Bronchial epithelial cell (primary cell): ENCODE measurements at places on chromosomes 3 and 15.
A peak's percentile ranks its signal among the peaks of the same experiment; 100 is the strongest.

DNA sequence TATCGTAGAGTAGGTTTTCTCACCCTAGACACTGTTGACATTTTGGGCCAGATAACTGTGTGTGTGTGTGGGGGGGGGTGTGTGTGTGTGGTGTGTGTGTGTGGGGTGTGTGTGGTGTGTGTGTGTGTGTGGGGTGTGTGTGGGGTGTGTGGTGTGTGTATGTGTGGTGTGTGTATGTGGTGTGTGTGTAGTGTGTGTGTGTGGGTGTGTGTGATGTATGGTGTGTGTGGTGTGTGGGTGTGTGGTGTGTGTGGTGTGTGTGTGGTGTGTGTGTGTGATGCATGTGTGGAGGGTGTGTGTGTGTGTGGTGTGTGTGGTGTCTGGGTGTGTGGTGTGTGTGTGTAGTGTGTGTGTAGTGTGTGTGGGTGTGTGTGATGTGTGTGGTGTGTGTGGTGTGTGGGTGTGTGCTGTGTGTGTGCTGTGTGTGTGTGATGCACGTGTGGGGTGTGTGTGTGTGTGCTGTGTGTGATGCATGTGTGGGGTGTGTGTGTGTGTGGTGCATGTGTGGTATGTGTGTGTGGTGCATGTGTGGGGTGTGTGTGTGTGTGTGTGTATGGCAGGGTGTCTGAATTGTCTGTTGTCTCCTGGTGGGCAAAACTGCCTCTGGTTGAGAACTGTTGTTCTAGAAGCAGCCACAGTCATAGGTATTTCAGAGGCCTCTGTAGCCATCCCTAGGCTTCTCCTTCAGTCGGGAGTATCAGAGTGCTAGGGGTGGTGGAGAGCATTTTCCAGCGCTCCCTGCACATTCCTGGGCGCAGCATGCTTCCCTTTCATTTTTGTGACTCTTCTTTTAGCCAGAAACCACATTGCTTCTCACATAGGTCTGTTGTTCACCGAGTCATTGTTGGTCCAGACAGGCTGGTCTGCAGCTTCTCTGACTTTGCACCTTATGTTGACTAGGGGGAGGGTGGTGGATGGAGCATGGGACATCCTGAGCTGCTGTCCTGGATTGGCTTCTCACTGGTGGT, 84.4 kb downstream of the THSD4 start:
- DNase-seq = no peak

GRCh38 chr15:65306551-65306950, 2.1 kb downstream of the RNU5B-1 start:
- no peak for DNase-seq

- DNase-seq = no peak
These were observed 83.3 kb downstream of the TRIM42 start for GRCh38 chr3:140761076-140761639.

DNA sequence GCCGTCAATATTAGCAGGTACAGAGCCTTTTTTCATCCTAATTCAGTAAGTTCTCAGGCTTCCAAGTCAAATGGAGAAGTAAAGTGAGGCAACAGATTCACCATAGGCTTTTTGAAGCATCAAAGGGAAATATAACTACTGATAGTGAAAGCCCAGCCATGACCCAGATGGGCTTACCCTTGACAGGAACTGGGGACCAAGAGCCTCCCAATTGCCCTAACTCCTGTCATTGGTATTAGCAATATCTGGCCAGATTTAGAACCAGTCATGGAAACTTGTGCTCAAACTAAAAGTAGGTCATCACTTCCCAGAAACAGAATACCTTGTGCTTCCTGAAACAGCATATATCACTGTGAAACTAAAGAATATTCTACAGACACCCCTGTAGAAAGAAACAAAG, 33.0 kb downstream of the NME9 start:
- DNase-seq = no peak

DNA sequence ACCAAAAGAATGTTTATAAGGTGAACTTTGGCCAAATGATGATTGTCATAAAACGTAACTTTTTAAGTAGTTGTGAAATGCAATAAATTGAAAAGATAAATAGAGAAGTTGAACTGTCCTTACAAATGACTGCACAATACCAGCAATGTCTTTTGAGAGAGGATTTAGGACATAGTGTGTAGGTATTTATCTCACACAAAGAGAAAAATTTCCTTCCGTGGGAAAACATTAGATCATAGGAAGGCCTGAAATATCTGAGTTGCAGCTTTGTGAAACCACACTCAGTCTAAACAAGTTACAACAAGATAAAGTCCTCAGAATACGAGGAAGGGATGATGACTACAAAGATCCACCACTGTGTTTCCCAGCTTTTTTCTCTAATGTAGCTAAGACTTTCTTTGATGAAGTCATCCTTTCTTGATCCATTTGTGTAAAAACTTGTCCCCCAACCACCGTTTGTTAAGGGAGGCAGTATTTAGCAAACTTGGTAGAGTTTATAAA, 16.0 kb downstream of the ROBO2 start:
- DNase-seq = peak; percentile 98

- no peak for DNase-seq
These were observed 19.6 kb downstream of the FLNB start for GRCh38 chr3:58027704-58028317.
